SW 1271 (cell line): ENCODE measurements at places on chromosomes 16 and 17.

DNA sequence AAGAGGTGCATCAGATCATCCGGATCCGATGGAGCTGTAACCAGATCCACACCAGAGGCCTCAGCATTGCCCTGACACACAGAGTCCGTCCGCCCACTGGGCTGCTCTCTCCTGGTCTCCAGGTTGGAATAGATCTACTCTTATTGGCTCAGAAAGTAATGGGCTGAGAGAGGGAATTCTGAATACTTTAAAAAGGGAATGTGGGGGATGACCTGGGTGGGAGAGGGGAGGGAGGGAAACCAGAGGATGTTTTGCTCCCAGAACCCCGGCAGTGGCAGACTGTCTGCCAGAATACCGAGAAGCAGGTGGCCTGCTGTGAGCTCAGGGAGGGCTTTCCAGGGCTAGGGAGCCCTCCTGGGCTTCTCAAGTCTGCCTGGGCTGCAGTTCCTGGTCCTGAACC lies 126.5 kb downstream of the ENGASE start:
- no peak for DNase-seq

DNA sequence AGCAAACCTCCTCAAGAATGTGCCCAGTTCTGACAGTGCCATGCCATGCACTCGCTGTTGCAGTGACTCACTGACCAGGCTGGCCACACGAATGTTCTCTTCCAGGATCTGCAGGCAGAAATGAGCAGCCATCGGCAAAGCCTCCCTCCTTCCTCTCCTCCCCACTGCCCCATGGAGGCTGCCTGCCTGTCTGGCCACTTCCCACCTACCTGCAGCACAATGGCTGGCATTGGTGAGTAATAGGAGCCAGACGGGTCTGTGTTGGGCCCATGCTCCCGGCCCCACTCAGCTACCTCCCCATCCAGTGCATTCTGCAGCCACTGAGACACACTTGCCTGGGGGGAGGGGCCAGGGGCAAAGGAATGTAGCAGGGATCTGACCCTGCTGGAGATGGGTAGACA lies 2.8 kb upstream of the MATCAP1 start:
- DNase-seq: no peak

DNA sequence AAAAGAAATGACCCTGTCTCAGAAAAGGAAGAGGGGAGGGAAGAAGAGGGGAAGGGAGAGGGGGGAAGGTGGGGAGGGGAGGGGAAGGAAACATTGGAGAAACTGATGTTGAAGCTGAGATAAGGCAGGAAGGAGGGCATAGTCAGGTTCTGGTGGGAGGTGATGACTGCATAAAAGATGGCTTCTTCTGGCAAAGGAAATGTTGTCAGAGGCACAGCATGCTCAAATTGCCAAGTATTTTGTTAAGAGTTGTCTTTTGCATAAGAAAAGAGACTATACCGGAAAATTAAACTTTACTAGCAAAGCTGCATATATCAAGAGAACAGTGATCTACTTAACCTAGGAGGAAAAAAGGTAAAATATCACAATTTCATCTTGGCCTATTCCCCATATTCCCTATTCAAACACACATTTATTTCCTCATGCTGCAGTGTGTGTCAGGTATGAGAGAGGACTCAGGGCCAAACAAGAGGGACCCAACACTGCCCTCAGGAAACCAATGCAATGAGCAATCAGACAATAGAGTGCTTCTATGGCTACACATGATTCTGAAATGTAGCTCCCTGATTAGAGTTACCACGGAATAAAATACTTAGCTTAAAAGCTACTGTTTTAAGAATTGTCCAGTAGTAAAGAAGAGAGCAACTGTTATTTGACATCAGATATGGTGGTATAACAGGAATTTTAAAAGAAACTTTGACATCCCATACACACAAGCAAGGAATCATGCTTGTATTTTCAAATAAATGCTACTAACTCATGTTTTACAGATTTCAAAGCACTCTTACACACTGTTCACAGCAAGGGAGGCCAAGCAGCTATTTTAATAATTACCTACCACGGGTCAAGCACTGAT lies 80.9 kb downstream of the PARN start:
- DNase-seq: no peak

GRCh38 chr17:15398291-15398690 lies 56.9 kb upstream of the TEKT3 start:
- no peak for DNase-seq

DNA sequence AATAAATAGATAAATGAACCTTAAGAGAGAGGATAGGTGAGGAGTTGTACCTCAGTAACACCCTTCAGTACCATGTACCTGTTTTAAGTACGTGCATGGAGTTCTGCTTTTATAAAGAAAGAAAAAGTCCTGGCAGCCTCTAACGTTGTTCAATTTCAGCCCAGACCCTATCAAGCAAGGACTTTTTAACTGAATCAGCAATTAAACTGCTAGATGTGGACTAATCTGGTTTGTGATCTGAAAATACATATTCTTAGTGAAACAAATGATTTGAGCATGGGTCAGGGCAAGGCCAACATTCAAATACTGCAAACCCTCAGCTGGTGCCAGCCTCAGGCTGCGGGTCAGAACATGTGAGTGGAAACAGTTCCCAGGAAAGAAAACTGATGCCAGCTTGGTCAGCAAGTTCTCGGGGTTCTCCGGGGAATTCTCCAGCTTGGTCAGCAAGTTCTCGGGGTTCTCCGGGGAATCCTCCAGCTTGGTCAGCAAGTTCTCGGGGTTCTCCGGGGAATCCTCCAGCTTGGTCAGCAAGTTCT lies 84.5 kb downstream of the MRM3 start:
- DNase-seq: no peak

DNA sequence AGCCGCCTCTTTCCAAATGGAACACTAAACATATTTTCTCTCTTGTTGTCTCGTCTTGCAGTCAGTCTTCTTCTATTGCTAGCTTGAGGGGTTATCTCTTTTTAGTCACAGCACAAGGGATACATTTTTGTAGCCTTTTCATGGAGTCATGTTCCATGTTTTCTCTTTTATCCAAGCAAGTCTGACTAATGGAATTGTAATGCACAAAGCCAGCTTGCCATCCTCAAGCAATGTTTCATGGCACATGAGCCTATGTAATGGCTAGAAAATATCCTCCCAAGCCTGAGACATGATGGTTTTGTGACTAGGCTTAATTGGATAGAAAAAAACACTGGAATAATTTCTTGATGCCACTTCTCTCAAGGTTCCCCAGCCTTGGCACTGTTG lies 414.6 kb upstream of the GOT2 start:
- no peak for DNase-seq

GRCh38 chr16:67115639-67116038 lies 5.9 kb downstream of the PHAF1 start:
- DNase-seq: peak; percentile 68

DNA sequence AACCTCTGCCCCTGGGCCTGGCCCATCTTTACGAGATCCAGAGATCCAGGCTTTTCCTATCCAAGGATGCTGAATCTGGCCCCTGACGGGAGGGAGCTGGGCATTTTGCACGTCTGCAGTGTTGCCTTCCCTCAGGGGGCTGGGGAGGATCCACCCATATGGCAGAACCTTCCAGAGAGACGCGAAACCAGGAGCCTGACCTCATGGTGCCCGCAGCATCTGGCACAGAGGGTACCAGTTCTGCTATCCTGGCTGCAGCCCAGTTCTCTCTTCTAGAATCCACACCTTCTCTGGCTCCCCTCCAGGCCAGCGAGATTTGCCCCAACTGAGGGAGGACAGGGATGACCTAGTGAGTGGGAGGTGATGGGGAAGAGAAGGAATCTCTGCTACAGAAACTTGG lies 20.5 kb upstream of the ZNF652 start:
- DNase-seq: no peak

DNA sequence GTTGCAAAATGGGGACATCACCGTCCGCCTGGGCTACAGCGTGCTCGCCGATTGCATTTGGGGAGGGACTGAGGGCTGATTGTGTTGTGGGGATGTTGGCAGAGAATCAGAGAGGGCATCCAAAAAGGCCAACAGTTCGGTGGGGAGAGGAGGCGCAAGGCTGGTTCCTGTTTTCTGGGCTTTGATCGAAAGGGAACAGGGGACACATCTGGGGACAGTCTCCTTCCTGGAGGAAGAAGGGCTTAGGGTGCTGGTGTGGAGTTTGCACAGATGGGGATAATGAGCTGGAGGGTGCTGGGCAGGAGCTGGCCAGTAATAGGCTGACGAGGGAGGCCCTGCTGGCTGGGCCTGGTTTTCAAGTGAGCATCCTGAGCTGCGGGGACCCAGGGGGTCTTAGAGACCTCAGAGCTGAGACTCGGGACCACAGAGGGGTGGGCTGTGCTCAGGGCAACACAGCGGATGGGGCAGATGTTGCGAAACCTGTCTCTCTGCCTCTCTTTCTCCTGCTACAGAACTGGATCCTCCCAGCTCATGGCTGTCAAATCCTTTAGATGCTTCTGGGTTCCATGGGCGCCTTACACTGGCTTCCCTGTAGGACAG lies 288.7 kb downstream of the SEC14L1 start:
- no peak for DNase-seq

- no peak for DNase-seq
These were observed 12.9 kb downstream of the ENPP7 start for GRCh38 chr17:79743614-79744013.

DNA sequence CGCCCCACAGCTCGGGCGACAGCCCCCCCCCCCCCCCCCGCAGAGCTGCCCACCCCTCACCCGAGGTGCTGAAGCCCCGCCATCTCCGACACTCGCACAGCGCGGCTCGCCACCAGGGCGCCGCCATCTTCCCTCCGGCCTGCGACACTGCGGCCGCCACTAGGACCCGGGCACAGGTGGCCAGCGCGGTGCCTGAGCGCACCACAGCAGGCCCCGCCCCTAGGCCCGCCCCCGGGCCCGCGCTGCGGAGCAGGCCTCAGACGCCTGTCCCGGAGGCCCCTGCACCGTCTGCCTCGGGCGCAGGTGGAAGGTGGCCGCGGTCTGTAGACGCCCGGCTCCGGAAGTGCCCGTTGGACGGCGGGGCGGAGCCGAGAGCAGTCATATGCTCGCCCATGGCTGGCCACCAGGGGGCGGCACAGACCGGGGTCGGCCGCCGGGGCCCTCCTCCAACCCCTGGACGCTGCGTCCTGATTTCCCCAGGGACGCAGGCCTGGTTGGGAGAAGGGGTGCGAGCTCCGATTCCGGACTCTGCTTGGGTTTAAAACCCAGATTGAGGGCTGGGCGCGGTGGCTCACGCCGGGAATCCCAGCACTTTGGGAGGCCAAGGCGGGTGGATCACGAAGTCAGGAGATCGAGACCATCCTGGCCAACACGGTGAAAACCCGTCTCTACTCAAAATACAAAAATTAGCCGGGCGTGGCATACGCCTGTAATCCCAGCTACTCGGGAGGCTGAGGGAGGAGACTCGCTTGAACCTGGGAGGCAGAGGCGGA lies at the start of gene MRPL38:
Gene MRPL38, minus strand, starts transcription at position 136 of the 773 bp plus-strand sequence. Its CDS starts 9 bp downstream, at position 127.
- DNase-seq: peak; percentile 91

DNA sequence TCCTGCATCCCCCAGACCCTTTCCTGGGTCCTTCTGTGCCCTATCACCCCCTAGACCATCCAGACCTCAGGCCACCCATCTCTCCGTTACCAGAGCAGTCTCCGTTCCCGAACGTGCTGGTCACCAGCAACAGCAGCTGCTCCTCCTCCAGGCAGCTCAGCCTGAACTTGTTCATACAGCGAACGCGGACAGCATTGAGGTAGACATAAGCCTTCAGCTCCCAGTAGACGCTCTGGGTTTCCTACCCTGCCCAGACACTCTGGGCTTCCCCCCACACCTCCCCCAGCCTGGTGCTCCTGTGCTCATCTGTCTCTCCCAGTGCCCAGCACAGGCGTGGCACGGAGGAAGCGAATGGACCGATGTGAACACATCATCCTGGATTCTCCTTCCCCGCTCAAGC lies 41.6 kb upstream of the RNFT1 start:
- DNase-seq: no peak

- DNase-seq: no peak
These were observed 88.4 kb downstream of the CHD9NB start for GRCh38 chr16:52964290-52964689.

GRCh38 chr16:12850186-12850585 lies 46.5 kb upstream of the CPPED1 start:
- DNase-seq: no peak

GRCh38 chr17:83024218-83024971 lies 55.0 kb upstream of the METRNL start:
- DNase-seq: no peak

- peak; percentile 3 for DNase-seq
These were observed 67.4 kb downstream of the SIAH1 start for GRCh38 chr16:48317614-48318315.

GRCh38 chr17:49316889-49317675 lies 45.0 kb downstream of the ZNF652 start:
- no peak for DNase-seq

DNA sequence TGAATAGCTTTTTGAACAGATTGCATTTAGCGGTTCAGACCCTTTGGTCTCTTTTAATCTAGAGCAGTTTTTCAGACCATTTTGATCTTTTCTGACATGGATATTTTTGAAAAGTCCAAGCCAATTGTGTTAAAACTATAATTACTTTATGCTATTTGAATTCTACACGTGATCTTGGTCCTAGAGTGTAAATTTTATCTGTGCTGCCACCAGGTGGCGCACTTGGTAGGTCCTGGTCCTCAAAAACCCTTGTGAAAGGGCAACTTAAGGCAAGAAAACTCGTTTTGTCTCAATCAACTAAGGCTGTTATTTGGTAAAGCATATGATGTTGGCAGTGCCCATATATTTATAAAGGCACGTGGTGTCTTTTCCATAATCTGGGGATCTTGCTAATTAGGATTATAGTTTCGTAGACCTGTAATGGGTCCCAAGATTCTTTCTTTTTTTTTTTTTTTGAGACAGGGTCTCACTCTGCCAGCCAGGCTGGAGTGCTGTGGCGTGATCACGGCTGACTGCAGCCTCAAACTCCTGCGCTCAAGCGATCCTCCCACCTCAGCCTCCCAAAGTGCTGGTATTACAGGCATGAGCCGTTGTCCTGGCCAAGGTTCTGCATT lies 43.9 kb upstream of the TEX2 start:
- no peak for DNase-seq

DNA sequence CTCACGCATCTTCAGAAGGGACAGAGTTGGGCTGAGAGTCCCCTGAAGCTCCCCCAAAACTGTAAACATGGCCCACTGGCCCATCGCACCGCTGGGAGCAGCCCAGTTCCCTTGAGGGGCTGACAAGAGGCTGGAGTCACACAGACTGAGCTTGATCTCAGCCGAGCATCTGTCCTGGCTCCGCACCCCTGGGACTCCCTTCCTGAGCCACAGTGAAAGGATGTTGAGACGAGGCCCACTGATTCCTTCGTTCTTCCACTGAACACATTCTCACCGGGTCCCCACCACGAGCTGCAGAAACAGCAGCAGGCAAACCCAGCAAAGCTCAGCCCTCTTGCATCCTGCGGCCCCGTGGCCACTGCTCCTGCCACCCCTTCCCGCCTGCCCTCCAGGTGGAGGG lies 145.9 kb upstream of the CIBAR2 start:
- DNase-seq: no peak

GRCh38 chr17:68351395-68351794 lies 60.1 kb downstream of the ARSG start:
- DNase-seq: no peak

- no peak for DNase-seq
These were observed 922 bp upstream of the MRPL58 start for GRCh38 chr17:75011401-75012095.
